ENCODE measurements at places on chromosomes 4 and X. TPM values are rescaled to one million over a fixed set of nuclear protein-coding genes. Genes with fewer than 3 reads are reported as not detected.

RASSF6 gene
- 0.76 TPM for total RNA-seq

CPLX1 gene
- 0.55 TPM for total RNA-seq

SULT1E1 gene
- not detected for total RNA-seq

TEX13B gene
- not detected for total RNA-seq

PPARGC1A gene
- total RNA-seq = 0.06 TPM

TSPAN6 gene
- 37.9 TPM for total RNA-seq

RAB9B gene
- total RNA-seq = 0.05 TPM

SHROOM4 gene
- not detected for total RNA-seq

REPS2 gene
- total RNA-seq = 0.89 TPM

GAGE13 gene
- not detected for total RNA-seq

MGAT4D gene
- total RNA-seq = not detected

SPATA18 gene
- total RNA-seq = 5.2 TPM

SLC16A2 gene
- total RNA-seq = 30.2 TPM
